Gastroesophageal sphincter (tissue), 4 donors: ENCODE measurements at places on chromosomes 3 and 15. TPM values are rescaled to one million over a fixed set of nuclear protein-coding genes. Genes with fewer than 3 reads are reported as not detected.
A peak's percentile ranks its signal among the peaks of the same experiment; 100 is the strongest.

The ACSBG1 gene
- total RNA-seq, result 2.1 TPM

DNA sequence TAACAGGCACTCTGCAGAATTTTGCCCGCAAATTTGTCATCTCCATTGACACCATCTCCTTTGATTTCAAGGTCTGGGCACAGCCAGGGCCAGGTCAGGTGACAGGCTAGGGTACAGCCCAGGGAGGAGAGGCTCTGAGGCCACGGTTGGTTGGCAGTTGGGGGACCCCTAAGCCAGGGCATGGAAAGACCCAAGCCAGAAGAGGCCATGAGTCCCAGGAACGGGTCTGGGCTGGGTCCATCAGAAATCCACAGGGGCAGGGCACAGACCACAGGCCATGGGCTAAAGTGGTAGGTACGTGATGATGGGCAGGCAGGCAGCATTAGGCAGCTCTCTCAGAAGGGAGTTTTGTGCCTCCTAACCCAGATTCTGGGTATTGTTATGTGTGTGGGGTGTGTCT is 45.8 kb downstream of the SEMA3G start:
- no peak for ATAC-seq

The TRMT10C gene
- total RNA-seq, result 15.1 TPM

DNA sequence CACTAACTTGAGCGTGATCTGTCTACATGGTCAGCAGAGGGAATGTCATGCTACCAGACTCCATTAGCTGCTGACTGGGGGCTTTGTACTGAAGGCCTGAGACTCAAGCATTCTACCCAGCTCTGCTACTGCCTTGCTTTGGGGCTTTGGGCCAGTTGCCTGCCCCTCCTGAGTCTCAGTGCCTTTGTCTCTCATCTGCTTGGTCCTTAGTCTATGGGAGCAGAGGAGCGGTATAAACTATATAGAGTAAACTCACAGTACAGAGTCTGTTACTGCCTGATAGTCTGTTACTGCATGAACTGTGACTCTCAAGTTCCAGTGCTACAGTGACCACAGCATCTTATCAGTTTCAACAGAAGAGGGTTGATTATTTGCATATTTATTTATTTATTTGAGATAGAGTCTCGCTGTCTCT is 38.5 kb upstream of the C15orf39 start:
- ATAC-seq, result no peak

GRCh38 chr15:92184142-92184541 is 209.5 kb upstream of the ST8SIA2 start:
- no peak for ATAC-seq

- peak; percentile 81 for ATAC-seq
Measured at GRCh38 chr3:193788189-193788991, 195.4 kb downstream of the OPA1 start.

DNA sequence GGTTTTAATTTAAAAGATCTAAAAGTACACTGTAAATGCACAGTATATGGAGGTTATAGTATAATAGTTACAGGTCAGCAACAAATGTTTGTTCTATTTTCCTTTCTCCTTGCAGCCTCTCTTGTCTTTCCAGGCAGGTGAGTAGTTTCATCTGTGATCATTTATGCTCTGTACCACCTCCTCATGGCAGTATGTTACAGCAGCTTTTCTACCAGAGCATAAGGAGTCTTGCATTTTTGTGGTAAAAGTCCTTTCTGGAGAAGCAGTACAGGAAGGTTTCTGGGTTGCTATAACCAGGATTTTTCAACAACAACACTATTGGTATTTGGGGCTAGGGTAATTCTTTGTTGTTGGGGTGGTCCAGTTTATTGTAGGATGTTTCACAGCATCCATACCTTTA is 59.5 kb downstream of the ZNF609 start:
- ATAC-seq, result no peak
